Foreskin keratinocyte (primary cell): ENCODE measurements at places on chromosomes 1 and 21. TPM values are rescaled to one million over a fixed set of nuclear protein-coding genes. Genes with fewer than 3 reads are reported as not detected.

NFASC gene
- polyA plus RNA-seq, result 0.66 and 1.2 TPM in 2 replicates

INSRR gene
- not detected in 2 replicates for polyA plus RNA-seq

RGS18 gene
- polyA plus RNA-seq, result 0.23 and 0.25 TPM in 2 replicates

PTPN14 gene
- polyA plus RNA-seq, result 5.0 and 6.2 TPM in 2 replicates

TSACC gene
- 0.79 and 0.98 TPM in 2 replicates for polyA plus RNA-seq

CNIH4 gene
- 123 and 130 TPM in 2 replicates for polyA plus RNA-seq

NHLH2 gene
- 0.07 and 0.11 TPM in 2 replicates for polyA plus RNA-seq

FAM151A gene
- 0.02 TPM in 1 of 2 replicates, not detected in the other for polyA plus RNA-seq

IFI44 gene
- polyA plus RNA-seq, result 48.5 and 57.7 TPM in 2 replicates

GMEB1 gene
- polyA plus RNA-seq, result 5.4 and 6.1 TPM in 2 replicates

ITLN2 gene
- polyA plus RNA-seq, result not detected in 2 replicates

HLX gene
- polyA plus RNA-seq, result not detected in 2 replicates

GFI1 gene
- 0.07 TPM in 2 replicates for polyA plus RNA-seq

TMCC2 gene
- 1.4 and 1.5 TPM in 2 replicates for polyA plus RNA-seq

LCE3E gene
- 1.6 and 2.0 TPM in 2 replicates for polyA plus RNA-seq

ANGPTL7 gene
- not detected in 2 replicates for polyA plus RNA-seq

HMCN1 gene
- polyA plus RNA-seq, result 0.06 and 0.10 TPM in 2 replicates

OR2G6 gene
- not detected in 2 replicates for polyA plus RNA-seq

FCAMR gene
- polyA plus RNA-seq, result not detected in 2 replicates

B3GALT6 gene
- polyA plus RNA-seq, result 13.1 and 13.6 TPM in 2 replicates

C8A gene
- not detected in 2 replicates for polyA plus RNA-seq

UROD gene
- 183 and 184 TPM in 2 replicates for polyA plus RNA-seq

RSPO1 gene
- polyA plus RNA-seq, result not detected in 2 replicates

GJA8 gene
- polyA plus RNA-seq, result not detected in 2 replicates

SUMO3 gene
- polyA plus RNA-seq, result 129 and 147 TPM in 2 replicates

PRELP gene
- polyA plus RNA-seq, result 0.04 and 0.07 TPM in 2 replicates

PRAMEF27 gene
- not detected in 2 replicates for polyA plus RNA-seq

THAP3 gene
- polyA plus RNA-seq, result 16.8 and 18.6 TPM in 2 replicates

HES2 gene
- polyA plus RNA-seq, result 27.0 and 33.7 TPM in 2 replicates

PLEKHN1 gene
- polyA plus RNA-seq, result 3.4 and 4.2 TPM in 2 replicates

HOOK1 gene
- polyA plus RNA-seq, result 1.3 and 1.9 TPM in 2 replicates

KRTAP19-3 gene
- polyA plus RNA-seq, result not detected in 2 replicates

PRAMEF26 gene
- not detected in 2 replicates for polyA plus RNA-seq

MEAF6 gene
- polyA plus RNA-seq, result 36.7 and 41.3 TPM in 2 replicates

KRTAP10-7 gene
- not detected in 2 replicates for polyA plus RNA-seq

ARF1 gene
- polyA plus RNA-seq, result 384 and 386 TPM in 2 replicates

DIRAS3 gene
- 0.16 and 0.22 TPM in 2 replicates for polyA plus RNA-seq

TSPEAR gene
- not detected in 2 replicates for polyA plus RNA-seq

LGR6 gene
- polyA plus RNA-seq, result 0.31 and 0.39 TPM in 2 replicates

OR10J1 gene
- polyA plus RNA-seq, result not detected in 2 replicates

CAMK1G gene
- not detected in 2 replicates for polyA plus RNA-seq

ARTN gene
- polyA plus RNA-seq, result 170 and 172 TPM in 2 replicates

DNM3 gene
- 1.3 and 1.6 TPM in 2 replicates for polyA plus RNA-seq

ARHGEF16 gene
- polyA plus RNA-seq, result 19.9 and 22.8 TPM in 2 replicates

GPA33 gene
- not detected in 2 replicates for polyA plus RNA-seq

NCDN gene
- 10.7 TPM in 2 replicates for polyA plus RNA-seq

PRKAA2 gene
- 0.02 and 0.03 TPM in 2 replicates for polyA plus RNA-seq

KCNJ15 gene
- polyA plus RNA-seq, result 16.0 and 24.5 TPM in 2 replicates

GGPS1 gene
- 24.8 and 28.5 TPM in 2 replicates for polyA plus RNA-seq
